ENCODE measurements at places on chromosomes 12 and 14. TPM values are rescaled to one million over a fixed set of nuclear protein-coding genes. Genes with fewer than 3 reads are reported as not detected.

KRT6A gene
- 3.6 TPM for total RNA-seq

ANO2 gene
- total RNA-seq = 7.0 TPM

RBP5 gene
- total RNA-seq = 1.3 TPM

TCL1B gene
- not detected for total RNA-seq

DIO2 gene
- total RNA-seq = 2.0 TPM

INF2 gene
- total RNA-seq = 50.9 TPM

OSGEP gene
- total RNA-seq = 55.1 TPM

LRRK2 gene
- 55.6 TPM for total RNA-seq

PAPLN gene
- total RNA-seq = 15.4 TPM
